Activated CD8-positive, alpha-beta T cell treated with anti-CD3 and anti-CD28 coated beads, Interleukin-2, amount 10 ng/mL, durations not matched to agents 7 days and 5 days (primary cell): ENCODE measurements at places on chromosomes 1 and 21.

- peak; percentile 76 for DNase-seq
Observed at GRCh38 chr1:39098546-39099250, 72.5 kb downstream of the NDUFS5 start.

- DNase-seq, result peak; percentile 29
Observed at GRCh38 chr1:232978091-232978634, 27.8 kb downstream of the NTPCR start.

- DNase-seq, result no peak
Observed at GRCh38 chr1:173715538-173715844, 710 bp downstream of the KLHL20 start.

DNA sequence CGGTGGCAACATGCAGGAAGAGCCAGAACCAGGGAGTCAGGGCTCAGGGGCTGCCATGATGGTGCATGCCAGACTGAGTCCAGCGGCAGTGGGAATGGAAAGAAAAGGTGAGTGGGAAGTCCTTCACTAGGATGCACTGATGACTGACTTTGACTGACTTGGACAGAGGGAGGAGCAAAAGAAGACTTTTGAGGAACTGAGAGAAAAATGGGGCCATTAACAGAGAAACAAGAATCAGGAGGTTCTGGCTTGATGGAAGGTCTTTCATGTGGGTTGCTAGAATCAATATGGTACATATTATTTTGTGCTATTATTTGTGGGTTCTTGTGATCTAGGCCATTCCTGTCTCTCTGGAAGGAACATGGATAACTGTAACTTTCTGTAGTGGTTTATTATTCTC lies 454.6 kb upstream of the PROX1 start:
- no peak for DNase-seq
